ENCODE measurements at places on chromosomes 12 and 14.

DNA sequence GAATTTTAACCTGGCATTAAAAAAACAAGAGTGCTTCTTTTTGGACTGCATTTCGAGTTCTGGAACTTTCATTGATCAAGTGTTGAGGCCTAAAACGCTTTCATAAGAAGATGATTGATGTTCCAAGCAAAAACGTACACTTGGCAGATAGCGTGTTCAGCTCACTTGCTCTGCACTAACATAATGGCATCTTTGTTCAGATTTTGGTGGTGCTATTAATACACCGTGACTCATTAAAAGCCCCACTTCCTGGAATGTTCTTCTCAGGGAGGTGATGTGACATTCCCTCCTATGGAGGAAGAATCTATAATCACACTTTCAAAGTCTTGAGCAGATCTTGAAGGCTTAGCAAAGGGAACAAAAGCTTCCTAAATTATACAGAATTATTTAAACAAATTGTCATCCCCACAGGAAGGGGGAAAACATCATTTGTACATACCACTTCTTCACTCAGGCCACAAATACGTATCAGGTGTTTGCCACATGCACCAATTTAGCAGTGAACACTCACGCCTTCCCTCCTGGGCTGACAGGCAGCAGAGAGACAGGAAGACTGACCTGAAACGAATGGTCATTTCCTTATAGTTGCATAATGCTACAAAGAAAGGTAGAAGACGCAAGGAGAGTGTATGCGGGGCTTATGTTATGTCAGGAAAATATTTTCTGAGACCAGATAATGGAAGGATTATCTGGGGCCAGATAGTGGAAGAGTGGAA, 15.4 kb downstream of the HSP90AA1 start:
- peaks cover 19% of the 10 kb centered on the region for H3K4me1 ChIP-seq
- no peaks in the 10 kb centered on the region for H3K27me3 ChIP-seq
- peak overlapping the region; percentile 60 for H3K27ac ChIP-seq
- no peaks in the 10 kb centered on the region for H3K36me3 ChIP-seq

GRCh38 chr12:103020839-103021238, 63.4 kb downstream of the ASCL1 start:
- H3K36me3 ChIP-seq = peaks cover 2% of the 10 kb centered on the region
- no peak overlapping the region for H3K4me3 ChIP-seq
- no peak overlapping the region for H3K27ac ChIP-seq
- H3K27me3 ChIP-seq = no peaks in the 10 kb centered on the region
- H3K4me1 ChIP-seq = no peaks in the 10 kb centered on the region

DNA sequence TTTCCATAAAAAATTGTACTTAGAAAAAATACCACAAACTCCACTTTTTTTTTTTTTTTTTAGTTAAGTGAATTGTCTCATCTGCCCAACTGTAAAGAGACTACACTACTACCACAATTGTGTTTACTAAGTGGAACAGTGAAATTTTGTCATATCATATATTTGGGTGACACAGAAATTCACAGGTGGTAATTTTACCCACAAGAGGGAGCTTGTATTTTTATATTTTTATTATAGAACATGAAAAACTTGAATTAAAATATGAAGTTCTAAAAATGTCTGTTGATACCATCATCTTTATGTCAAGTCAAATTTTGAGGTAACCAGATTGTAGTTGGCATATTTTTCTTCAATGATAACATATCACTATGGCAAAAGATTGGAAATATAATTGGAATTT, 329.4 kb upstream of the SOX5 start:
- H3K27ac ChIP-seq = no peak overlapping the region
- H3K4me1 ChIP-seq = no peaks in the 10 kb centered on the region
- no peak overlapping the region for H3K4me3 ChIP-seq
- H3K36me3 ChIP-seq = no peaks in the 10 kb centered on the region
- no peaks in the 10 kb centered on the region for H3K27me3 ChIP-seq

GRCh38 chr12:27971606-27972005, 927 bp downstream of the PTHLH start:
- peaks cover 98% of the 10 kb centered on the region for H3K27me3 ChIP-seq
- peak overlapping the region; percentile 64 for H3K4me3 ChIP-seq

GRCh38 chr12:57003395-57003794, 3.0 kb downstream of the ZBTB39 start:
- peaks cover 19% of the 10 kb centered on the region for H3K36me3 ChIP-seq
- DNase-seq = no peak
- H3K27ac ChIP-seq = no peak overlapping the region
- H3K4me1 ChIP-seq = peaks cover 63% of the 10 kb centered on the region
- H3K4me3 ChIP-seq = no peak overlapping the region

DNA sequence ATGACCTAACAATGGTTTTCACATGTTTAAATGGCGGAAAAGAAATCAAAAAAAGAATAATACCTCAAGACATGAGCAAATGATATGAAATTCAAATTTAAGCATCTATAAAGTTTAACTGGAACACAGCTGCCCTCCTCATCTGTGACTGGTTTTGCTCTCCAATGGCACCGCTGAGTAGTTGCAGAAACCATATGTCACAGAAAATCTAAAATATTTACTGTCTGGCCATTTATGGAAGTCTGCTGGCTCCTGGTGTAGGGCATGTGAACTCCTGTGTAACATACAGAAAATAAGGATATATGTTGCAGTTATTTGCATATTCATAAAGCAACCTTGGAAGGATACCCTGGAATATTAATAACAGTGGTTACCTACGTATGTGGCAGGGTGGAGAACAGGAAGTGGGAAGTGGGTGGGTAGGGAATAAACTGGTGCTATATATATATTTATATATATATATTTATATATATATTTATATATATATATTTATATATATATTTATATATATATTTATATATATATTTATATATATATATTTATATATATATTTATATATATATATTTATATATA, 48.4 kb downstream of the LTBP2 start:
- H3K27me3 ChIP-seq = peaks cover 44% of the 10 kb centered on the region
- DNase-seq = no peak
- H3K36me3 ChIP-seq = no peaks in the 10 kb centered on the region
- no peaks in the 10 kb centered on the region for H3K4me1 ChIP-seq

- no peaks in the 10 kb centered on the region for H3K4me1 ChIP-seq
- no peaks in the 10 kb centered on the region for H3K36me3 ChIP-seq
- H3K27me3 ChIP-seq = peaks cover 11% of the 10 kb centered on the region
- DNase-seq = no peak
These were observed 100.1 kb downstream of the SINHCAF start for GRCh38 chr12:31225656-31226535.

- H3K36me3 ChIP-seq = peaks cover 37% of the 10 kb centered on the region
- peaks cover 36% of the 10 kb centered on the region for H3K4me1 ChIP-seq
- H3K27me3 ChIP-seq = no peaks in the 10 kb centered on the region
- DNase-seq = no peak
These were observed 826 bp downstream of the PRKCH start for GRCh38 chr14:61322011-61322798.

- no peak for DNase-seq
- H3K4me3 ChIP-seq = no peak overlapping the region
- H3K4me1 ChIP-seq = no peaks in the 10 kb centered on the region
- H3K36me3 ChIP-seq = no peaks in the 10 kb centered on the region
These were observed 511.8 kb upstream of the FOXG1 start for GRCh38 chr14:28254768-28255167.

- H3K4me1 ChIP-seq = peaks cover 43% of the 10 kb centered on the region
- H3K27me3 ChIP-seq = no peaks in the 10 kb centered on the region
- DNase-seq = peak; percentile 16
These were observed 572 bp downstream of the RAN start for GRCh38 chr12:130872179-130873096.

- no peak for DNase-seq
- H3K27me3 ChIP-seq = no peaks in the 10 kb centered on the region
- H3K4me1 ChIP-seq = no peaks in the 10 kb centered on the region
- H3K27ac ChIP-seq = no peak overlapping the region
These were observed 17.8 kb upstream of the PDE3A start for GRCh38 chr12:20350495-20350894.

DNA sequence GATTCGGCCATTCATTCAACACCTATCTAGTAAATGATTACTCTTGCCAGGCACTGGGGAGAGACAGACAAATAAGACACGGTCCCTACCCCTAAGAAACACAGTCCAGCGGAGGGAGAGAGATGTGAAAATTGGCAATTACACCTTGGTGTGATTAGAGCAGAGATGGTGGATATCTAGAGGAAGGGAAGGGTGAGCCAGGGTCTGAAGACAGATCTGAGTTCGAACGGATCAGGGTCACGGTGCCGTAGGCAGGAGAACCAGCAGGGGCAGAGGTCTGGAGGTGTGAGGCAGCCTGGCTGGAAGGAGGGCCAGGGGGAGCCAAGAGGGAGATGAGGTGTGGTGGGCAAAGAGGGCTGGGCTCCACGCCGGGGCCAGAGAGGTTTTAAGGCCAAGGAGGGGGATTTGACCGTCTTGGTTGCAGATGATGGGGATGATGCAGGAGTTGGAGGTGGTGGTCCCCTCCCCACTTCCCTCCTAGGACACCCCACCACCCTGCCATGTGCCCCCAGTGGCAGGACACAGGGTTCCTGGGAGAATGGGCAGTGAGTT, 27.1 kb downstream of the FAM222A start:
- peaks cover 3% of the 10 kb centered on the region for H3K36me3 ChIP-seq
- DNase-seq = no peak
- no peak overlapping the region for H3K27ac ChIP-seq
- H3K4me3 ChIP-seq = no peak overlapping the region

GRCh38 chr14:23357261-23357660, 4.6 kb upstream of the SLC22A17 start:
- no peak overlapping the region for H3K4me3 ChIP-seq
- DNase-seq = no peak
- no peak overlapping the region for H3K27ac ChIP-seq
- peaks cover 59% of the 10 kb centered on the region for H3K27me3 ChIP-seq

DNA sequence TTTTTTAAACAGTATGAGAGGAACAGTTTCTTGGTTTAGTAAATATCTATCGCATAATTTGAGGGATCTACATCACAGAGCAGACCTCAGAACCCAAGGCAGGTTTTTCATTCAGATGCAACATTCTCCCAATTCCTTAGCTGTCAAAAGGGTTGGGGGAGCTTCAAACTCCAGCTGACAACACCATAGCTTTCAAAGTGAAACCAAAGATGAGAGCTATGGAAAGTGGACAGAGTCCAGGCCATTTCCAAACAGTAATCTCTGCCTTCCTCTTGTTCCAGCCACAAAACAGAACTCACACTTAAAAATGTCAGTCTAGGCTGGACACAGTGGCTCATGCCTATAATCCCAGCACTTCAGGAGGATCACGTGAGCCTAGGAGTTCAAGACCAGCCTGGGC, 87.8 kb downstream of the SPRING1 start:
- H3K4me3 ChIP-seq = no peak overlapping the region
- H3K36me3 ChIP-seq = peaks cover 1% of the 10 kb centered on the region

- no peaks in the 10 kb centered on the region for H3K27me3 ChIP-seq
- H3K4me3 ChIP-seq = no peak overlapping the region
- no peak for DNase-seq
- H3K36me3 ChIP-seq = no peaks in the 10 kb centered on the region
These were observed 1010.5 kb upstream of the NOVA1 start for GRCh38 chr14:27608377-27608776.

- no peaks in the 10 kb centered on the region for H3K4me1 ChIP-seq
- no peak for DNase-seq
- H3K36me3 ChIP-seq = no peaks in the 10 kb centered on the region
These were observed 41.9 kb downstream of the PAWR start for GRCh38 chr12:79648881-79649280.

DNA sequence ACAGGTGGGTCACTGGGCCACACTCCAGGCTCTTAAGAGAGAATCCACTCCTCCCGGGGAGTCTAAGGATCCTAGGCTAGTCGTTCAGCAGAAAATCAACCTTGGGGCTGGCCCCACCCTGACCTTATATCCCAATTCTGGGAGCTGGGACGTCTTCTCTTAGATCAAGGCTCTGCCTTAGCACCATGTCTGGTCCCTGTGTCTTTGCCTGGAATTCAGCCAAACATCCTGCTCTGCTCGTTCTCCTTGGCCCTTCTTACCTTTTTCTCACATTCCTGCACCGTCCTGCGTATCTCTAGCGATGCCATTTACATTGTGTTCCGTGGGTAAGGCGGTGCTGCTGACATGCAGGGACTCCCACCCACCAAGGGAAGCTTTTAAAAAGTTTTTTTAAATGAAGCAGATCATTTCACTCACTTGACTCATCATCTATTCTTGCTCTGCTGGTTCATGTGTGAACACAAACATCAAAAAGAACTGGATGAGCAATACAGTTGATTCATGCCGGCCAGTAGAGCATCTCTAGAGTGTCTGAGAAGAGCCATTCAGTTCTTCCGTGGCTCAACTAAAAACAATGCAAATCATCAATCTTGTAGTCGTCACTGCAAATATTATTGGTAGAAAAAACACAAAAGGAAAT, 50.2 kb downstream of the KCNK13 start:
- no peak for DNase-seq
- no peaks in the 10 kb centered on the region for H3K36me3 ChIP-seq
- peaks cover 68% of the 10 kb centered on the region for H3K27me3 ChIP-seq

GRCh38 chr12:52007982-52008510, 1.3 kb downstream of the TAMALIN start:
- H3K4me3 ChIP-seq = peak overlapping the region; percentile 85
- H3K27me3 ChIP-seq = peaks cover 30% of the 10 kb centered on the region
- H3K4me1 ChIP-seq = peaks cover 16% of the 10 kb centered on the region
- peaks cover 17% of the 10 kb centered on the region for H3K36me3 ChIP-seq

DNA sequence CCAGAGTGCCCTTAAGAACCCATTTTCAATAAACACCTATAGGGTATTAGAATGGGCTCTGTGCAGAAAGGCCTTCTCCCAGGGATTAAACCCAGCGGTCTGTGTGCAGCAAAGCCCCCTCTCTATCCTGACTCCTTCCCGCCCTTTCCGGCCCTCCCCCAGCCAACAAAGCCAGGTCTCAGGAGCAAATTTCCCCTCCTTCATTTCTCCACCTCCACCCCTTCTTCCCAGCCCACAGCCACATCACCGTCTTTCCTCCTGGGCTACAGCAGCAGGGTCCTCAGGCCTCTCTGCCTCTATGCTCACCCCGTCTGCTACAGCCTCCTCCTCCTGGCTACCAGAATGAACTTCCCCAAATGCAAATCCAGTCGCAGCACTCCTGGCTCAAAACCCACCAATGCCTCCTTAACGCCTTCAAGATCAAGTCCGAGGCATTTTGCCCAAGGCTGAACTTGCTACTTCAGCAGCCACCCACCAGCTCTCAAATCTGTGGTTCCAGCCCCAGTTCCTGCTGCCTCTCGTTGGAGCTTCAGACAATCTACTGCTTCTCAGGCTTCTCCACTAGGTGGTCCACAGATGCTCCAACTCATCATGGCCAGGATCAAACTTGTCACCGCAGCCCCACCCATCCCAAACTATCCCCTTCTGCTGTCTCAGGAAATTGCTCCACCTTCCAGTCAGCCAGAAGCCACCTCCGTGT, 134.8 kb downstream of the BCL11B start:
- H3K4me1 ChIP-seq = peaks cover 19% of the 10 kb centered on the region
- no peak overlapping the region for H3K27ac ChIP-seq
- H3K27me3 ChIP-seq = no peaks in the 10 kb centered on the region
- H3K4me3 ChIP-seq = peak overlapping the region; percentile 27
- DNase-seq = no peak

DNA sequence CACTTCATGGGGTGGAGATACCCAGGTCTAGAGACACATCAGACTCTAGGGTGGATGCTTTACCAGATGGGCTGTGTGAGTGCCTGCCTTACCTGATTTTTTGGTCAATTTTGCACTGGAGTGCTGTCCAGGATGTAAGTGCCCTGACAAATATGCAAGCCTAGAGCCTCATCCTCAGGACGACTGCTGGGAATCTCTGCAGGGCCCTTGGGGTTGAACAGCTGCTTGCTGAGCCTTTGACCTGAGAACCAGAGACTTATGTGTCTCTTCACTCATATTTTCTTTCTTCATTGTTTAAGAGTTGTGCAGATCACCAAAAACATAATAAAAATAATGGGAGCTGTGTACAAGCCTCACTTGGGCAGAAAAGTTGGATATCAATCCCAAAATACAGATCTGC, 551.5 kb upstream of the ATP2B1 start:
- no peaks in the 10 kb centered on the region for H3K36me3 ChIP-seq
- H3K27ac ChIP-seq = no peak overlapping the region
- no peaks in the 10 kb centered on the region for H3K4me1 ChIP-seq
- no peak overlapping the region for H3K4me3 ChIP-seq
- H3K27me3 ChIP-seq = peaks cover 25% of the 10 kb centered on the region

All from central memory CD8-positive, alpha-beta T cell (primary cell).